Cerebellum (tissue), 4 donors: ENCODE measurements at places on chromosomes 2 and 18. TPM values are rescaled to one million over a fixed set of nuclear protein-coding genes. Genes with fewer than 3 reads are reported as not detected.
A peak's percentile ranks its signal among the peaks of the same experiment; 100 is the strongest.

The AFF3 gene
- 69.8 TPM for total RNA-seq

The DNAH7 gene
- total RNA-seq, result 12.1 TPM

The DQX1 gene
- total RNA-seq, result 0.45 TPM

The ABCB11 gene
- 2.6 TPM for total RNA-seq

The FTCDNL1 gene
- total RNA-seq, result 4.1 TPM

The C2orf81 gene
- total RNA-seq, result 1.1 TPM

The PLGLB1 gene
- total RNA-seq, result 13.8 TPM

The KATNAL2 gene
- total RNA-seq, result 5.0 TPM

- no peak for DNase-seq
These were observed 174.8 kb downstream of the DYM start for GRCh38 chr18:49285627-49286026.

- no peak for DNase-seq
These were observed 466.4 kb upstream of the ACVR2A start for GRCh38 chr2:147378403-147378802.

- DNase-seq, result no peak
These were observed 45.4 kb upstream of the CCDC150 start for GRCh38 chr2:196594158-196594557.

DNA sequence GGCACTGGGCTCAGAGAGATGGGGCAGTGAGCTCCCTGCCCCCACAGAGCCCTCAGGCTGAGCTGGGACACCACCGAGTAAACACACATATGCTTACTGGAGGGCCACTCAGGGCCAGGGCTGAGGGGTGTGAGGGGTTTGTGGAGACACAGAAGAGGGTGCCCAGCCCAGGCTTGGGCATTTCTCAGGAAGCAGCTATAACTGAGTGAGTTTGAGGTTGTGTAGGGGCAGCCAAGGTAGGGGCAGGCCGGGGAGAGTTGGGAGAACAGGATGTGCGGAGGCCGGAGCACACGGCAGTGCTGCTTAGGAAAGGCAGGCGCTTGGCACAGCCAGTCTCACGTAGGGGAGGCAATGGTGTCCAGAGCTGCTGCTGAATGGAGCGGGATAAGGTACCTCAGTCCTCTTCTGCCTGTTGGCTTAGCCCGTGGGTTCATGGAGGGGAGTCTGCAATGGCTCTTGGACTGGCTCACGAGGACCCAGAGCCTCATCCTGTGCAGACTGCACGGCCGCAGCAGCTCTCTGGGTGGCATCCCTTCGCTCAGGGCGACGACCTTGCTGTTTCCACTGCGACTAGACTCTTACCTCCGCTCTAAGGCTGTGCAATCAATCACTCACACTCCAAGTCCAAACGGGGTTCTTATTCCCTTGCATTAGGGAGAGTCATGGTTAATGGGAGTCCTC lies 466.1 kb upstream of the HS6ST1 start:
- no peak for DNase-seq

DNA sequence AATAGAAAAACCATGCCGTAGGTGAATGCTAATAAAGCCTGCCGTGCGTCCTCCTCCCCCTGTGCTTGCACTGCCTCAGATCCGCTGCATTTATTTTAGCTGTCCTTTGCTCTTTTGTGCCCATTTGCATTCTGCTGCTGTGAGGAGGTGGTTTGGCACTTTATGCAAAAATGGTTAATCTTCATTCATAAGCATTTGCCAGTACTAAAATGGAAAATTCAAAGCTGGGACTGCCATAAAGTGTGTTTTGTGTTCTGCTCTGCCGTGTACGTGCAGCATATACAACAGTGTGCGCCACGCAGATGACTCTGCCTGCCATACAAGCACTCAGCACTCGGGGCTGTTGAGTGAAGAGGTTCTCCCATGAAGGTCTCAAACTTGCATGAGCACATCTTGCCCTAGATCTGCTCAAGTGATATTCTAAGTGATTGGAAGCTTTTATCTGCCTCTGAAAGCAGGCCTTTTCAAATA lies 73.6 kb downstream of the SPATS2L start:
- no peak for DNase-seq

- DNase-seq, result peak; percentile 14
These were observed 182.7 kb downstream of the RPIA start for GRCh38 chr2:88874063-88874657.

DNA sequence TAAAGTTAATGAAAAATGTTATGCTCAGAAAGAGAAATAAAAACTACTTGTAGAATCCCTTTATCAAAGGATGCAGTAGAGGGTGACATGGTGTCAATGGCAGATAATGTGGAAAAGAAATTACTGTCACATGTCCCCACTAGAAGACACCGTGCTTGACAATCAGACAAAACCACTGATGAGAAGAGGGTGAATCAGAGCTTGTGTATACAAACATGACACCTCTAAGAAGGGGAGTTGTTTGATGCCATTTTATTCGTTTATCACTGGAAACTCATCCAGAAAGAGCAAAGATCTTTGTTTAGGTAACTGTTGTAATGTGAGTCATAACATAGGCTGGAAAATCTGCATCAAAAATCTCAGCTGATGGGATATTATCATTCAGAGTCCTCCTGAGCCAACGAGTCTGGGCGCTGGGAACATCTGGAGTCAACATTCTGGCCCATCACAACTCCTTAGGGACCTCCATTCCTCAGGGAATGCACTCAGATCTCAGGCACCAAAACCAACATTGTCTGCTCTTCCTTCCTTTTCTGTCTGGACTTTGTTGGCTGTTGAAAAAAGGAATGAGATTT lies 49.5 kb upstream of the RAB12 start:
- no peak for DNase-seq

- no peak for DNase-seq
These were observed 843.0 kb downstream of the DPP10 start for GRCh38 chr2:115285416-115285815.

GRCh38 chr18:76265497-76266235 lies 229.4 kb downstream of the ZNF516 start:
- DNase-seq, result no peak

GRCh38 chr2:159086826-159087225 lies 118.4 kb downstream of the TANC1 start:
- no peak for DNase-seq

DNA sequence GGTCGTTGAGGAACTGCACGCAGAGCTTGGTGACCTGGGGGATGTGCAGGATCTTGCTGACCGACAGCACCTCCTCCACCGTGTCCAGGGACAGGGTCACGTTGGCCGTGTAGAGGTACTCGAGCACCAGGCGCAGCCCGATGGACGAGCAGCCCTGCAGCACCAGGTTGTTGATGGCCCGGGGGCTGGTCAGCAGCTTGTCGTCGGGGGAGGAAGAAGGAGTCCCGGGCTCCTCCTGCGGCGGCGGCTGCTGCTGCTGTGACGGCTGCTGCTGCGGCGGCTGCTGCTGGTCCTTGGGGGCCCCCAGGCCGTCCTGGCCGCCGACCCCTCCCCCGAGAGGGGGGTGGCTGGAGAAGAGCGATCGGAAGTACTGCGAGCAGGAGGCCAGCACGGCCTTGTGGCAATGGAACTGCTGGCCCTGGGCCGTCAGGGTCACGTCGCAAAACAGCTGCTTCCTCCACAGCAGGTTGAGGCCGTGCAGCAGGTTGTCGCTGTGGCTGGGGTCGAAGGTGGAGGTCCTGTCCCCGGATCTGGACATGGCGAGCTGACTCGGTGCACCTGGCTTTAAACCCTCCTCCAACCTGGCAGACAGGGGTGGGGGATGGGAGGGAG lies 2.7 kb downstream of the KLHL14 start:
- no peak for DNase-seq

DNA sequence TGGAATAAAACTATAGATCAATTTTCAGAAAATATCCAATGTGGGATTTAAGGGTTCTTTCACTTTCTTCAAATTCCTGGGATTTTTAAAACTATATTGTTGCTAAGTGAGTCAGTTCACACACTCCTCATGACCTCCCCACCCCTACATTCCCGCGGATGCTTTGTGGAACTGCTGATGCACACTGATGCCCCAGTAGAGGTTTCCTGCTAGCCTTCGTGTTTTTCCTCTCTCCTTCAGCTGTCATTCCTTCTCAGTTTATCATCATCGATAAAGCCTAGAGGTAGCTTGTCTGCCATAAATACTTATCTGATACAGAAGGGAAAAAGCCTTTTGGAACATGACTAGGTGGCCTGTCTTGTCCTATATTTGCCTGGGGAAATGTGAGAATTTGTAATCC lies 67.4 kb upstream of the GALNT5 start:
- no peak for DNase-seq

DNA sequence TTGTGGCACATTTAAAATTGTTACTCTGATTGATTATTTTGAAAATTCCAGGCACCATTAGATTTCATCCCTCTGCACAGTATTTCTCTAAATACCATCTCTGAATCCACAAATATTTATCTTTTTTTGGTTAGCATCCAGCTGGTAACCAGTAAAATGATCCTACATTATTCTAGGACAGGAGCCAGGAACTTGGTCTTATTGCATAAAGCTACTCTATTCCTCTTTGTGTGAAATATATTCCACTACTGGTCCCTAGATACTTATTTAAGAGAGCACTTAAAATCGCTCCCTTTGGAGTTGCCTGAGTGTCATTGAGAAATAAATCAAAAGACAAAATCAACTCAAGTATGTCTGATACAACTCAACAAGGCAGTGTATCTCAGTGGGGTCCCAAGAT lies 7.4 kb upstream of the MBOAT2 start:
- no peak for DNase-seq

GRCh38 chr2:239014458-239015217 lies 166.8 kb downstream of the TWIST2 start:
- DNase-seq, result no peak

DNA sequence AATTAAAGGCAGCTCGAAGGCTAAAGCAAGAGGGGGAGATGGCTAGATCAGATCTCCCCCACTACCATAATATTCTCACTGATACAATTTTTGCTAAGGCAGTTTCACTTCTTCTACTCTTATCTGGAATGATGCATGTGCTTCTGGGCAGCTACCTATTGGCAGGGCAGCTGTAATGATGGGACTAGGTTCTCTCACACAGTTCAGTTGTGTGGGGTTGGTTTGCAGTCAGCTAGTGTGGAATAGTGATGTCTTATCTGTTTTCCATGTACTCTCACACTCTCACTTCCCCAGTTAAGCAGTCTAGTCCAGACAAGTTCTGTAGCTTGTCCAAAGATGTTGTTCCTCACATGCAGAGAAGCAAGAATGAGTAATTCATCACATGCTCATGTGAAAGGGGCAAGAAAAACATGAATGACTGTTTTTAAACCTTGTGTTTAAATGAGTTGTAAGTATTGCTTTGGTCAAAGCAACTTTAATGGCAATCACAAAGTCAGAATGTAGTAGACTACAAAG lies 836.1 kb downstream of the CBLN2 start:
- DNase-seq, result no peak

- DNase-seq, result no peak
These were observed 75.7 kb downstream of the RNF152 start for GRCh38 chr18:61817086-61817485.

DNA sequence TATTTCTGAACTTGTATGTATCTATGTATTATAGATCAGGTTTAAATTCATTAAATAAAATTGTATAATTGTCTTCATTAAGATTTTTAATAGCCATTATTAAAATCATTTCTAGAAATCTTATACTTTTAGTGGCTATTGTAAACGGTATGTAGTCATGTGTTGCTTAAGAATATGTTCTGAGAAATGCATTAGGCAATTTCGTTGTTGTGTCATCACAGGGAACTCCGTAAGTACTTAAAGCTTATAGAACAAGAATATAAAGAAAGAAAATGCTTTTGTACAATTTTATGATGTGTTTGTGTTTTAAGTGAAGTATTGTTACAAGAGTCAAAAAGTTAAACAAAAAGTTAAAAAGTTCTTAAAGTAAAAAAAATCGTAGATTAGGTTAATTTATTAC lies 765.8 kb downstream of the METTL4 start:
- DNase-seq, result no peak

- DNase-seq, result no peak
These were observed 48.2 kb upstream of the SP3 start for GRCh38 chr2:174013315-174013751.

DNA sequence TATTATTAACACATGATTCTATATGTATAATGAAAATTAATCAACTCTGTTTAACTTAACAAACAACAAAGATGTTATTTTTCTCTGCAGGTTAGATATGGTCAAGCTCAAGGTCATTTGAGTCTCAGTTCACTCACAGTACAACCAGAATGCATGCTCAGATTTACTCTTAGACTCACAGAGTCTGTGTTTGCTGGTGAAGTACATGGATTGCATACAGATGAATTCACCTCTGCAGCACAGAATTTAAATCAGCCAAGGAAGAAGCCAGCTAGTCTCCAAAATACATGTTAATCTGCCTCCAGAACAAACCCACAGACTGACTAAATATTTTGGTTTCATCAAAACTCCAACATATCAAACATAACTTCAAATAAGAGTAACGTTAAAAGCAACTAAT lies 424.5 kb downstream of the RAD51AP2 start:
- no peak for DNase-seq
